ENCODE measurements at places on chromosomes 6 and 20.
A peak's percentile ranks its signal among the peaks of the same experiment; 100 is the strongest.

DNA sequence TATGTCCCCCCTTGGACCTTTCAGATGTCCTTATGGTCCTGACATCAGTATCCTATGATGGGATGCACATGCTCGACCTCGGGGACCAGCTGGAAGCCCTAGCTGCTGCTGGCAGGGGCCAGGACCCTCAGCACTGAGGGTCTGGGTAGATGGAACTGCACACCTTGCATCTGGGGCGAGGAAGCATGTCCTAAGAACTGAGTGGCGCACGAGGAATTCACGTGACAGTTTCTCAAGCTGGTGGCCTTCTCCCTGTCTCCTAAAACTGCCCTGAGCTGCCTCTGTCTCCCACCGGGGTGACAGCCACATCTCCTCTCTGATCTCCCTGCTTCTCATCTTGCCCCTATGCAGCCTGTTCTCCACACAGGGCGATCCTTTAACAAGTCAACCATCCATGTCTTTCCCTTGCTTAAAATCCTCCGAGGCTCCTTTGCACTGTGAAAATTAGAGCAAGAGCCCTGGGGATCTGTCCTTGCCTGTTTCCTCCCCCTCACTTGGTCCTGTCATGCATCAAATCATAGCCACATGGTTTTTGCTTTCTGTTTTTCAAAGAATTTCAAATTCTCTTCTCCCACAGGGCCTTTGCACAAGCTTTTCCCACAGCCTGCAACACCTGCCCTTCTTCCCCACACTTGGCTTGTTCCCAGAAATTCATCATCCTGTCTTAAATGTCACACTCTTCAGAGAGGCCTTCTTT is 107.7 kb downstream of the CDH26 start:
- DNase-seq, result no peak

GRCh38 chr6:169868458-169868857 is 117.0 kb downstream of the ERMARD start:
- DNase-seq, result no peak

GRCh38 chr6:75813476-75814250 is 64.6 kb downstream of the MYO6 start:
- no peak for DNase-seq

GRCh38 chr6:33156561-33156960 is 35.7 kb downstream of the COL11A2 start:
- no peak for DNase-seq

- no peak for DNase-seq
Measured at GRCh38 chr6:106617857-106618256, 11.4 kb downstream of the RTN4IP1 start.

DNA sequence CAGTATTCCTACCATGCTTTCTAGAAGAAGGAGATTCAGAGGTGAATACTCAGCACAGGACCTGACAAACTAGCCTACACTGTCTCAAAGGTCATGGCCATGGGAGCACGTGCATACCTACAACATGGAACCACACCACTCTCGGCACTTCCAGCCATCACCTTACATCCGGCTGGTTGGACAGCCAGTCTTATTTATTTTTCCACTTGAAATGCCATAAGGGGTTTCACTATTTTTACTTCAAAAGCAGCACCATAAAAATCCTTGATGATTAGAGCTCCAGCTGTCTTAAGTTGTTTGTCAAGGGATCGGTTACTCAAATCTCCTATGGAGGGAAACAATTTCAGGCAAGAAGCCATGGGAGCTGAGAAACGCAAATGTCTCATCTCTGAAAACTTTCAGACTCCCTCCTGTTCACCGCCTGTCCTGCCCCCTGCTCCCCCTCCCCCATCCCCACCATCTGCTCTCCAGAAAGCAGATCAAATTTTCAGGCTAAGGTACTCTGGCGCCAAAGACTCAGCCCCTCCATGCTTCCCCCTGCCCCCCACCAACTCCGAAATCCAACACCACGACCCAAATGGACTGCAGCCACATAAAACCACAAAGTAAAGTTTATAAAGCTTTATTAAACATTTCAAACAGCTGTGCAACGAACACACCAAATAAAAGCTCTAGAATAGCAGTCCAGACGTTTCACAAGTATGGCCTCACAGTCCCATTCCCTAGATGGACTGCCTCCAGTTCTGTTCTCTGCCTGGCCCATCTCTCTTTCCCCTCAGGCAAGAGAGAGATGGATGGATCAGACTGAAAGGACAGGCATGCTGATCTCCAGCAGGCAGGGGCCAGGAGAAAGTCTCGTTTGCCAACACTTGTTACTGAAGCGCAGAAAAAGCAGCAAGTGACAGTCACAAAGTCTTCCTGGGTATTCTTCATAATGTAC is 4.0 kb upstream of the NNAT start:
- no peak for DNase-seq

- no peak for DNase-seq
Measured at GRCh38 chr6:14384175-14384949, 266.8 kb downstream of the CD83 start.

GRCh38 chr6:158057213-158057987 is 75.7 kb downstream of the SYNJ2 start:
- DNase-seq, result no peak

GRCh38 chr6:170056278-170056711 is 234.6 kb downstream of the DLL1 start:
- no peak for DNase-seq

DNA sequence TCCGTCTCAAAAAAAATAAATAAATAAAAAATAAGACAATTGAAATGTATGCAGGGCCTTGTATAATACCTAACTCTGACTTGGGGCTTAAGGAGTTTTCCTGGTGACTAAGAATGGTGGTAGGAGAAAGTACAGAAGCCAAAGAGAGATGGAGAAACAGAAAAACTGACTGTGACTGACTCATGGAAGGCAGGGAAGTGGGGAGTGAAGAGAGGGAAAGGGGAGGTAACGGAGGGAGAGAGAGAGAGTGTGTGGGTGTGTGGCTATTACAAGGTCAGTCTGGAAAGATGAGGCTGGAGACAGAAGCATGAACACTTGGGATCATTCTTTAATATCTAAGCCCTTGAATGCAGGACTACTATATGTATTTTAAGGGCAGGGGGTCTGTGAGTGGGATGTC is 38.5 kb downstream of the SNRNP48 start:
- no peak for DNase-seq

DNA sequence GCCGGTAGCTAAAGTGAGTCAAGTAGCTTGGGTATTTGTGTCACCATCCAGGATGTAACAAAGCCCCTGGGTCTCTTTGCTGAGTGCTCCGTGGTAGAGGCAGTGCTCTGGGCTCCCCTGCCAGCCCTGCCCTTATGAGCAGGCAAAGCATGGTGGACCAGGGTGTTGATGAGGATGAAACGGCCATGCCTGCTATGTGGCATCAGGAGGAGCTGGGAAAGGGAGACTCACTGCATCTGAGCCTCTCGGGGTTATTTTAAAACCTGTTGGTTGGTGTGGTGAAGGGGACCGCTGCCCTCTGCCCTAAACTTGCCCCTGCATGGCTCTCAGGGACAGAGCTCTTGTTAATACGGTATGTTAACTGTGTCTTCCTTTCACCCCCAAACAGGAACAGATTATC is 143.1 kb downstream of the DTNBP1 start:
- no peak for DNase-seq

DNA sequence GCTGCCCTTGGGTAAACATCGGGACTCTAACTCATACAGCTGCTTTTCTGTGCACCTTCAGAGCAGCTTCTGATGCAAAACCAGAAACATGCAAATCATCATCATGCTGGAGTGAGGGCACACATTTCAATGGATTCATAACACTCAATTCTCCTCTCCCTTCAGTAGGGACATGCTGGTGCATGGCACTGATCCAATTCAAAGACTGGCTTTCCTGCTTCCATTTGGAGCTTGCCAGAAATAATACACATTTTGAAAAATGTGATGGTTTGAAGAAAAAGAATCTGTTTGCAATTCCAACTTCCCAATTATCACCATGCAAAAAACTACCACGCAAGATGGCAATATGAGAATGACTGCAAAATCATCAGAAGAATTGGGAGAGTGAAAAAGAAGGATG is 65.2 kb upstream of the PDE10A start:
- no peak for DNase-seq

GRCh38 chr20:43463527-43464218 is 6.0 kb downstream of the SRSF6 start:
- DNase-seq, result no peak

DNA sequence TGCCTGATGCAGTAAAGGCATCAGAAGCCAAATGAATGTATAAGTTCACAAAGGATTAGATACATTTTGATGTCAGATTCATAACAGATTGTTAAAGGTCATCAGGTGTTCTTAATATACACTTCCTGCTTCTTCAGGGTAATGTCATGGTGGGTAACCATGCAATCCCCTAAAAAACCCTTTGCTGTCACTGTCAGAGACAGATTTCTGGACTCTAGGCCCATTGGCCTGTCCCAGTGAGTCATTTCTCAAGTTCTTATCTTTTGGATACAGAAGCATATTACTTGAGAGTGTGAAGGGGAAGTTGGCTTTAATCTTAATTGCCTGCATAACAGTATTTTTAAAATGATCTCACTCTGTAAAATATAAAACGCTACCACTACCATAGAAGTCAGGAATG is 895.6 kb upstream of the MAP3K7 start:
- no peak for DNase-seq

GRCh38 chr6:132190097-132190814 is 211.0 kb downstream of the MOXD1 start:
- DNase-seq, result no peak

- DNase-seq, result no peak
Measured at GRCh38 chr6:134733801-134734200, 216.1 kb downstream of the ALDH8A1 start.

- peak; percentile 60 for DNase-seq
Measured at GRCh38 chr6:93416571-93417420, 2.6 kb downstream of the EPHA7 start.

DNA sequence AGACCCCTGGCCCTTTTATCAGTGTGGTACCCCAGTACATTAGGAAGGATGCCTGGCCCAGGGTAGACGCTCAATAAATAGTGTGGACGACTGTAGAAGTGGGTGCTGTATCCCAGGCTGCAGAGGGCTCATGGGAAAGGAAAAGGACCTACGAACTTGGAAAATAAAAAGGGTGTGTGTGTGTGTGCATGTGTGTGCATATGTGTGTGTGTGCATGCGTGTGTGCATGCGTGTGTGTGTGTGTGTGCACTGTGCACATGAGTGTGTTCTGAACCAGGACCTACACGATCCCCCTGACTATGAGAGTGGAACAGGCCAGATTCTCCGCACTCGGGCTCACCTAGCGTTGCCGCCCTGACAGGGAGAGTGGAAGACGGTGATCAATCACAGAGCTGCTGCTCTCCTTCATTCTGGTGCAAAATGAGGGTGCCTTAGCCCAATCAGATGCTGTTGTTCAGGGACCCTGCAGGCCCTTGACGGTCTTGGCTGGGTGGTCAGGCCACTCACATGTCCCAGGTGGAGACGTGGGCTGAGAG is 3.5 kb upstream of the UNC93A start:
- DNase-seq, result no peak

- DNase-seq, result no peak
Measured at GRCh38 chr20:48613926-48614325, 213.9 kb downstream of the PREX1 start.

GRCh38 chr20:17536944-17537444 is 5.8 kb upstream of the BFSP1 start:
- DNase-seq, result peak; percentile 71

DNA sequence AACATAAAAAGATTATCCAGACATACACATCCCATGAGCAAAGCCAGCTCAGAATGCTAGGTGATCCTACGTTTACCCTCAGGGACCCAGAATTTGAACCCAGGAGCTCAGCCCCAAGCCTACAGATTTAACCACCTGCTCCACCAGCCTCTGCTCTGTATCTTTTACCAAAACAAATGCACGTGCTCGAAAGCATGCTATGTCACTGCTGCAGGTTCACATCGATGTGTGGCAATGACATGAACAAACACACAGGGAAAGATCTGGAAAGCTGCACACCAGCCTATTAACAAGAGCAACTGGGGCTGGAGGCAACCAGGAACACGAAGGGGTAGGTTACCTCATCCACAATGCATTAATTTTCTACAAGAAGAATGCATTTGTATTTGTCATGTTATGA is 32.1 kb downstream of the PREX1 start:
- no peak for DNase-seq

GRCh38 chr6:128532827-128533226 is 12.4 kb upstream of the PTPRK start:
- no peak for DNase-seq

DNA sequence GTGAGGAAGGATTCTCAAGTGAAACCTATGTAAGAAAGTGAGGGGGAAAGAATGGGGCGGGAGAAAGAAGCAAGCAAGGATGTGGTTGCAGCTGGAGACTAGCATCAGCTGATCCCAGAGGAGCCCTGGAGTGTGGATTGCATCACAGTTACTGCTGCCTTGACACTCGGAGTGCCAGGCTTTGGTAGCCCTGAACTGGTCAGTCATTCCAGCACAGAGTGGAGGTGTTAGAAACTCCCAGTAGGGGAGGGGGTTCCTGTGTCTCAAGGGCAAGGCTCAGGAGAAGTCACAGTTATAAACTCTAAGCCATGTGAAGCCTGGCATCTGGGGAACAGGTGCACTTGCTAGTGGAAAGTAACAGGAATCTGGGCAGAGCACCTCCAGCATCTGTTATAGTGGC is 23.5 kb downstream of the SNAP25 start:
- DNase-seq, result no peak

DNA sequence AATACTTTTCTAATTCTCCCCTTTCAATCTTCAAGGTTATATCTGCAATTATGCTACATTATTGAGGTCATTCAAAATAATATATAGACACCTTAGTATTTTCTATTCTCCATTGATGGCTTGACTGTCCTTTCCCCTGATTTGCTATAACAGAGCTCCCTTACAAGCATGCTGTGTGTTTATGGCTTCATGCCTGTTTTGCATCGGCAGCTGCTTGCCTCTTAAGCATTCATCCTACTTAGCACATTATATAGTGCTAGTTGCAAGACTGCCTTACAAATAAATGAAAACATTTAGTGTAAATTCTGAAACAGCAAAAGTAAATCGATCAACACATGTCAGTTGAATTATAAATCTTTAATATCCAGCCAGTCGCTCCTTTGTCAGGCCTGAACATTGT is 476.2 kb upstream of the POU3F2 start:
- peak; percentile 29 for DNase-seq

DNA sequence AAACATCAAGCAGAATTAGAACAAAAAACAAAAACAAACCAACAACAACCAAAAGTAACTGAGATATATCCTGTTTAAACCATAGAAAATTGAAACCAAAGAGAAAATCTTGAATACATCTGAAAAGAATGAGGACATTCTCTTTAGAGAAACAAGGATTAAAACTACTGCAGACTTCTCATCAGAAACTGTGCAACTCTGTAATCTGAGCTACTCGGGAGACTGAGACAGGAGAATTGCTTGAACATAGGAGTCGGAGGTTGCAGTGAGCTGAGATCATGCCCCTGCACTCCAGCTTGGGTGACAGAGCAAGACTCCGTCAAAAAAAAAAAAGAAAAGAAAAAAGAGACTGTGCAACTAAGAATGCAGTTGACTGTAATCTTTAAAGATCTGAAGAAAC is 153.4 kb downstream of the SYNDIG1 start:
- DNase-seq, result no peak

Measured in midbrain (tissue), 1 donor.